PC-9 (cell line): ENCODE measurements at places on chromosomes 7 and 10. TPM values are rescaled to one million over a fixed set of nuclear protein-coding genes. Genes with fewer than 3 reads are reported as not detected.

- H3K36me3 ChIP-seq: peaks cover 2% of the 10 kb centered on the region; the same call in 1 of the 2 replicates
- peaks cover 30% of the 10 kb centered on the region for H3K4me1 ChIP-seq
- H3K4me3 ChIP-seq: peak within 1 kb of the TSS; percentile 97
- no peaks in the 10 kb centered on the region for H3K27me3 ChIP-seq
Measured at GRCh38 chr7:12403287-12404181, at the start of gene VWDE. VWDE (minus strand) TSS chr7:12403865; CDS start chr7:12403716, 149 bp downstream.

DNA sequence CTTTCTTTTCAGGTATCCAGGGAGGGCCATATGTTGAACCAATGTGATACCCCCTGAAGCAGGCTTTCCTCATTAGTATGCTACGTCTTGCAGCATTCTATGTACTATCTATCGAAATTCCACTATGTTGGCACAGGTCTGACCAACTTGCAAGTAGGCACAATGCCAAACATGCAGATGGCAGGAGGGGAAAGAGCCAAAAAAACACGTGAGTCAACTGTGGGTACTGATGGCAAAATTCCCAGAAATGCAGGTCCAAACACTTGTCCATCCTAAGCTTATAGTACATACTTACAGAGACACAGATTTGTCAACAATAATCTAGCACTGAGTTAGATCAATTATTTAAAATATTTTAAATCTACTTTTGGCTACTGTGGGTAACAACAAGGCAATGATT is 394.9 kb downstream of the DGKB start:
- no peaks in the 10 kb centered on the region for H3K36me3 ChIP-seq
- H3K4me3 ChIP-seq: no peak overlapping the region
- peak; percentile 25 for DNase-seq
- H3K4me1 ChIP-seq: no peaks in the 10 kb centered on the region

- no peak overlapping the region for H3K27ac ChIP-seq
- no peaks in the 10 kb centered on the region for H3K27me3 ChIP-seq
- no peaks in the 10 kb centered on the region for H3K36me3 ChIP-seq
- DNase-seq: no peak
- no peak overlapping the region for H3K4me3 ChIP-seq
Measured at GRCh38 chr7:96786998-96787395, 77.4 kb upstream of the SEM1 start.

- no peaks in the 10 kb centered on the region for H3K36me3 ChIP-seq
- H3K27ac ChIP-seq: no peak overlapping the region
Measured at GRCh38 chr10:7417103-7417623, 6.3 kb upstream of the SFMBT2 start.

- no peak for DNase-seq
- no peaks in the 10 kb centered on the region for H3K4me1 ChIP-seq
- H3K27me3 ChIP-seq: no peaks in the 10 kb centered on the region
- H3K27ac ChIP-seq: no peak overlapping the region
Measured at GRCh38 chr7:55928006-55928767, 23.5 kb upstream of the MRPS17 start.

MKI67 gene
- total RNA-seq: 75.2 and 114 TPM in 2 replicates

DNA sequence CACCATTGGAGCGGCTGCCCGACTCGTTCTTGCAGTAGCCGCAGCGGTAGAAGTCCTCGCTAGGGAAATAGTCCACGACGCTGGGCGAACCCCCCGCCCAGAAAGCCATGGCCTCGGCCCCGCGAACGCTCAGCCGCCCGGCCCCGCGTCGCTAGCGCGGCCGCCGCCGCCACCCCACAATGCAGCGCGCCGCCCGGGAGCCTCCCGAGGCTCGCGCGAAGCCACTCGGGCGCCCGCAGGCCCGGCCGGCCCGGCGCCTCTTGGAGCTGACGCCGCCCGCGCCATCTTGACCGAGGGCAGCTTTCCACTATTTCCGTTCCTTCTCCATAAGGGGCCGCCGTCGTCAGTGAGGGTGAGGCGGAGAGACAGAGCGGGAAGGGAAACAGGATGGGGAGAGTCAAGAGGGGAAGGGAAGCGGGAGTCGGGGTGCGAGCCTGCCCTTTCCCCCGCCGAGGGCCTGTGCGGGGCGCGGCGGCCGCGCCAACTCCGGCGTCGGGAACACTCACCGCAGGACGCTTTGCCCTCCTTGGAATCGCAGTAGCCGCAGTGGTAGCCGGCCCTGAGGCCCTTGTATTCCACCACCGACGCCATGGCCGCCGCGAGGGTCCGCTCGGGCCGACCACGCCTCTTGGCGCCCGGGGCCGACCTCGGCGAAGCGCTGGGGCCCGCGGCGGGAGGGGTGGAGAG is at the start of gene ATE1:
Gene ATE1 (minus strand): TSS at position 191 of the 687 bp plus-strand sequence. CDS start 82 bp downstream, at position 109.
- H3K27ac ChIP-seq: peak within 1 kb of the TSS; percentile 82
- H3K4me1 ChIP-seq: 0 out of 2 replicates have a peak, but pooled peaks cover 5% of the 10 kb centered on the region
- peak; percentile 59 for DNase-seq
- H3K4me3 ChIP-seq: peak within 1 kb of the TSS; percentile 73
- no peaks in the 10 kb centered on the region for H3K36me3 ChIP-seq

GRCh38 chr10:132407243-132407746 is 10.3 kb downstream of the PWWP2B start:
- H3K36me3 ChIP-seq: no peaks in the 10 kb centered on the region
